Left lung (tissue), 14 donors: ENCODE measurements at places on chromosomes 11 and 22. TPM values are rescaled to one million over a fixed set of nuclear protein-coding genes. Genes with fewer than 3 reads are reported as not detected.

- DNase-seq = no peak
Measured at GRCh38 chr11:66546368-66546965, at the start of gene ACTN3. Gene ACTN3, plus strand, starts transcription at chr11:66546903. Its CDS starts 35 bp downstream, at chr11:66546938.

DNA sequence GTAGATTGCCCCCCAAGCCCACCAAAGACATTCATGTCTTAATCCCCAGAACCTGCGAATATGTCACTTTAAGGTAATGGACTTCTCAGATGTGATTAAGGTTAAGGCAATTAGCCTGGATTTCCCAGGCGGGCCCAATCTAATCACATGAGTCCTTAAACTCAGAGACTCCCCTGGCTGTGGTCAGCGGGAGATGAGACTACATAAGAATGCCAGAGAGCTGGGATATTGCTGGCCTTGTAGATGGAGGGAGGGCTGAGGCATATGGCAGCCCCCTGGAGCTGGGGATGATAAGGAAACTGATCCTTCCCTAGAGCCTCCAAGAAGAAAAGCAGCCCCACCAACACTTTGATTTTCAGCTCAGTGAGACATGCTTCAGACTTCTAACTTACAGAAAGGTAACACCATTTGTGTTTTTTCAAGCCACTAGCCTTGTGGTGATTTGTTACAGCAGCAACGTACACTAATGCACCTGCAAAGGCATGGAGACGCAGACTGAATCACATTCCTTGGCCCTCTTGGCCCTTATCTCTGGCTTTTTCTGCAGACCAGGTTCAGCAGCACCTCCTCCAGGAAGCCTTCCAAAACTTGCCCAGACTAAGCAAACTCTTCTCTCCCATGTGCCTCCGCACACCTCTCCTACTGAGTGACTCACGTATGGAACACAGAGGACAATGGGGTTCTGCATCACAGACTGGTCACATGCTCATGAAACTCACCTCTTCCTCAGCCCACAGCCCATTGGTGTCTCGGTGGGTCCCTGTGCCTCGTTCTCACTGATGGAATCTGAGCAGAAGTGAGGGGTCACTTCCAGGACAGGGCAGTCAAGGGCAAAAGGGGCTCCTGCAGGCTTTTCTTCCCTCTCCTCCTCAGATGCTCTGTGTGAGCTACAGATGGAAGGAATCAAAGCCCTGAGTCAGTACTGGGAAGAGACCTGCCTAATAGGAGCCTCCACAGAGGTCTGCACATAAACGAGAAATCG, 86.3 kb upstream of the HMGXB4 start:
- no peak for DNase-seq

GRCh38 chr11:67255353-67255752, 10.9 kb upstream of the GRK2 start:
- DNase-seq = no peak

- peak; percentile 62 for DNase-seq
Measured at GRCh38 chr11:28525636-28526405, 417.6 kb downstream of the METTL15 start.

- DNase-seq = no peak
Measured at GRCh38 chr11:33258631-33259205, 1.5 kb downstream of the HIPK3 start.

GRCh38 chr11:129854232-129854805, 38.7 kb downstream of the TMEM45B start:
- no peak for DNase-seq

GRCh38 chr11:34234086-34234740, 123.6 kb downstream of the ABTB2 start:
- DNase-seq = no peak

DNA sequence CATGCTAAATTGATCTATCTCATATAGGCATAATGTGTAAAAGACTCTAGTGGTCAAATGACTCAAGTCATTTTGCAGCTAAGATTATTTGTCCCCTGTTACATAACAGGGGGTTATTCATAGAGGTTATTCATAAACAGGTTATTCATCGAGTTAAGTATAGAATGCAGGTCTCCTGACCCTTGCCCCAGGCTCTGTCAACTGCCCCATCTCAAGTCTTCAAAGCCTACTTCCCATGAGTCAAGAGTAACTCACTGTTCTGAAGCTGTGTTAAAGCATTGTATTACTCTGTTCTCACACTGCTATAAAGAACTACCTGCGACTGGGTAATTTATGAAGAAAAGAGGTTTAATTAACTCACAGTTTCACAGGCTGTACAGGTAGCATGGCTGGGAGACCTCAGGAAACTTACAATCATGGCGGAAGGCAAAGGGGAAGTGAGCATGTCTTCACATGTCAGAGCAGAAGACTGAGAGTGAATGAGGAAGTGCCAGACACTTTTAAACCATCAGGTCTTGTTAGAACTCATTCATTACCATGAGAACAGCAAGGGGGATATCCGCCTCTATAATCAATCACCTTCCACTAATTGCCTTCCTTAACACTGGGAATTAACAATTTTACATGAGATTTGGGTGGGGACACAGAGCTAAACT, 226.2 kb upstream of the BLID start:
- DNase-seq = no peak

DNA sequence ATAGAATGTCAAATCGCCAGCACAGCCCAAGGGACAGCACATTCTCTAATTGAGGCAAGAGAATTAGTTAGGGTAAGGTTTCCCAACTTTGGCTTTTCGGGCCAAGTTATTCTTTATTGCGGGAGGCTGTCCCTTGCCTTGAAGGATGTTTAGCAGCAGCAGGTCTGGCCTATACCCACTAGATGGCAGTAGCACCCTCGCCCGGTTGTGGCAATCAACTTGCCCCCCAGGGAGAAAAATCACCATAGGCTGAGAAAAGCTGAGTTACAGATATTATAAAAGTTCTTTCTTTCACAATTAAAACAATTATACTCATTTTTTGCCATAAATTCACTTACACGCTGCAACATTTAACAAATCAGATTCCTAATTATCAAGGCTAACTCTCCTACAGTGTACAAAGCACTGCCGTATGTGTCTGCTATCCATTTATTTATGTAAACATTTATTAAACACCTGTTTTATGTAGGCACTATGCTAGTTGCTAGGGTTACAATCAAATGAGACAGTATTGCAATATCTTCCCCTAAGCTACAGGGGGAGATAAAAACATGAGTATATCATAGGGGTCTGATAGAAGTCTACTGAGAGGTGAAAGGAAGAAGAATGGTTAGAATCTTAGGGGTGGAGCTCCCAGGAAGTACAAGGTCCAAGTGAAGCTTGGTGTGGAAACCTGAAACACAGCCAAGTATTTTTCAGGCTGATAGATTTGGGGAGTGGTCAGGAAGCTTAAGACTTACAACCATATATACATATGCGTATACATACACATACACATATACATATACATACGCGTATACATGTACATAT, 452.3 kb downstream of the RAB38 start:
- no peak for DNase-seq

GRCh38 chr11:115017529-115017928, 339.2 kb downstream of the NXPE2 start:
- DNase-seq = no peak

DNA sequence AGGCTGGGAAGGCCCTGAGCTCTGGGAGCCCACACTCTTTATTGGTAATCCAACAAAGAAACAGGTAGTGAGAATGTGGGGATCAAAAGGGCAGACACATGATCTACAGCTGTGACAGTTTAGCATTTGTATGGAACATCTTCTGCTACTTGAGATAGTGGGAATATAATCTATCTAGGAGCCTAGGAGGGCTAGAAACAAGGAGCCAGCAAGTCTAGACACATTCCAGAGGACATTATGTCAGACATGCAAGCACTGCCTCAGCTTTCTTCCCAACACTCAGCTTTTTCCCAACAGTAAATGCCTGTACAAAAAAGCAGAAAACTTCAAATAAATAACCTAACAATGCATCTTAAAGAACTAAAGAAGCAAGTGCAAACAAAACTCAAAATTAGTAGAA, 1150.6 kb upstream of the RAG2 start:
- no peak for DNase-seq

- no peak for DNase-seq
Measured at GRCh38 chr11:65810046-65810868, 23.4 kb downstream of the OVOL1 start.

DNA sequence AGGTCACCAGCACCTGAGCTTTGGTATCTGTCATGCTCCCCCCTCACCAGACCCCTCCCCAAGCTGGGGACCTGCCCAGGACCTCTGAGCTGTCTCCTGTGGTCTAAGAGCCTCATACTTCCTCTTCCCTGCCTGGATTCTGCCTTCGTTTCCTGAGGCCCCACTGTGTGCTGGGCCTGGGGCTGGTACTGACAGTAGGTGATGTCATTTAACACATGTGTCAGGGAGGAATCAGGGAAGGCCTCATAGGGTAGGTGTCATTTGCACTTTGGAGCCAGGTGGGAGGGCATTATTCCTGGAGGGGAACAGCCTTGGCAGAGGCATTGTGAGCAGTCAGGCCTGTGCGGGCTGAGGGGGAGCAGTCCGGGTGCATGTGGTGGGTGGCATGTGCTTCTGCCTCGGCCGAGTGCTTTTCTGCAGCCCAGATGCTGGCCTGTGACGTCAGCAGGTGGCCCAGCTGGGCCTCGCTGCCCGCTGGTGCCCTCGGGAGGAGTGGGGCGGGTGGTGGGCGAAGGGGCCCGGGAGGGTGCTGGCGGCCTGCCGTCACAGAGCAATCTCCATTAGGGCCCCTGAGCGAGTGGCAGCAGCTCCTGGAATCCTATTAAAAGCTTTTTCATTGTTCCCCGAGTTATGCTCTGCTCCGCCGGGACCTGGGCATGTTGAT, 9.1 kb downstream of the FLRT1 start:
- no peak for DNase-seq

GRCh38 chr22:50027639-50028537, 15.3 kb upstream of the IL17REL start:
- DNase-seq = no peak

- DNase-seq = no peak
Measured at GRCh38 chr11:117284053-117284452, 7.1 kb upstream of the BACE1-AS start.

DNA sequence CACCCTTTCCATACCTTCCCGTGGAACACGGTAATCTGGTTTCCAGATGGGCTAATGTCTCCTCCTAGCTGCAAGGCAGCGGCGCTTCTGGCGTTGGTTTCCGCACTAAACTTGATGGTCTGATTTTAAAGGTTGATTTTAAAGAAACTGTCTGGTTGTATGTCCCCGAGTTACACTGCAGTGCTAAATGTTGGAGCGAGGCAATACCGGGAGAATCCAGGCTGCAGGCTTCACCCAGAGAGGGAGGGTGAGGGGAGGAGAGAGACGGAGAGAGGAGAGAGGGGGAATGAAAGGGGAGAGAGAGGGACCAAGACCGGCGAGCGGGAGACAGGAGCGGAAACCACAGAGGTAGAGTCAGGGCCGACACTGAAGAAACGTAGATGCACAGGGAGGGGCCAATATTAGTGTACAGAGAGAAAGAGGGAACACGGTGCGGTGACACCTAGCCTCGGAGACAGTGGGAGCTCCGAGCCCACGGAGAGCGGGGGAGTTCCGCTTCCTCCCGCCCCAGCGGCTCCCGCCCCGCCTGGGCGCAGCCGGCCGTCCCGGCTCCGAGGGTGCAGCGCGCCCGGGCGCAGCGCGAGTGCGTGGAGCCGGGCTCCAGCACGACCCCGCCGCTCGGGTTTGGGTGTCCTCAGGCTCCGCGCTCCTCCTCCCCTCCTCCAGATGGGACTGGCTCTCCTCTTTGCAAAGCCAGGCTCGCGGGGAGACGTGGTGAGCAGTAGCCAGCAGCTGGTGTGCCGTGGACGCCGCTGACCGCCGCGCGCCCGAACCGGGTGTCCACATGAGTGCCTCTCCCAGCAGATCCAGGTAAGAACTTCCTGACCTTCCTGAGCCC, 71.9 kb upstream of the GRAMD1B start:
- DNase-seq = peak; percentile 79

- no peak for DNase-seq
Measured at GRCh38 chr22:17906978-17907747, 117.2 kb downstream of the MICAL3 start.

GRCh38 chr22:30634471-30635233, 929 bp upstream of the SLC35E4 start:
- peak; percentile 97 for DNase-seq

- no peak for DNase-seq
Measured at GRCh38 chr22:23175817-23176644, 4.3 kb upstream of the BCR start.

GRCh38 chr11:113213549-113213948, 100.8 kb upstream of the TTC12 start:
- DNase-seq = no peak

- DNase-seq = no peak
Measured at GRCh38 chr11:5548440-5548839, at the start of gene OR52H1. Gene OR52H1, minus strand, starts transcription at chr11:5548540. Its CDS starts 3,035 bp downstream, at chr11:5545505.

- DNase-seq = no peak
Measured at GRCh38 chr11:64152841-64153691, 12.8 kb downstream of the MACROD1 start.

GRCh38 chr11:61004180-61004611, 32.7 kb downstream of the CD6 start:
- DNase-seq = peak; percentile 62

GRCh38 chr11:19102521-19102900, 14.5 kb upstream of the ZDHHC13 start:
- no peak for DNase-seq

- no peak for DNase-seq
Measured at GRCh38 chr11:91231226-91231625, 993.4 kb upstream of the FAT3 start.

DNA sequence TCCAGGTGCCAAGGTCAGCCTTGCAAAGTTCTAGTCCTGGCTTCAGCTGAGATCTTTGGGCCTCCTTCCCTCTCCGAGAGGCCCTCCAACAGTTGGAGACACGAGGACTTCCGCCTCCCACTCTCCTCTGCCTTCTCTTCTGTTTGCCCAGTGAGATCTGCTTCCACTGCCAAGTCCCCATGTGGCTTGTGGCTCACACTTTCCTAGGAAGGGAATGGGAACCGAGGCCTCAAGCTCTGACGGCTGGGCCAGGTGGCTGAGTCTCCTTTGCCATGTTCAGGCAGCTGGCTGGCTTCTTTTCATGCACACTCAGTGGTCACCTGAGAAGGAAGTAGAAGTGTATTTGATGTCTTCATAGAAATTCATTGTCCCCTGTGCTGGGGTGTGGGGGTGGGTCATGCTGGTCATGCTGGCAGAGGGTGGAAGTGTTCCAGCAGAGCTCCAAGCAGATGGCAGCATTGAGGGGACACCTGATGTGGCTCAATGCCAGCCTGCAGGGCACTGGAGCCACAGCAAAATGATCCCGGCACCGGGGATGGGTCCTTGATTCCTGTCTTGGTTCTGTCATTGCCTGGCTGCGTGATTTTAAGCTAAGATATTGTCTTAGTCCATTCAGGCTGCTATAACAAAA, 130.4 kb downstream of the ADAMTS15 start:
- no peak for DNase-seq

GRCh38 chr11:88569342-88569741, 231.8 kb upstream of the CTSC start:
- no peak for DNase-seq

Gene MMP3
- not detected for polyA plus RNA-seq

Gene CD59
- polyA plus RNA-seq = 194 TPM

Gene OTOG
- 0.12 TPM for polyA plus RNA-seq

Gene PANX3
- not detected for polyA plus RNA-seq

Gene NPTXR
- 7.0 TPM for polyA plus RNA-seq

Gene B3GAT1
- polyA plus RNA-seq = 0.30 TPM

Gene MGAT3
- polyA plus RNA-seq = 21.2 TPM

Gene MPPED2
- polyA plus RNA-seq = 2.5 TPM

Gene TNNI2
- polyA plus RNA-seq = 0.52 TPM

Gene CARD18
- polyA plus RNA-seq = not detected

Gene GLYATL2
- 4.3 TPM for polyA plus RNA-seq

Gene TMPRSS4
- 2.9 TPM for polyA plus RNA-seq

Gene RIMBP3C
- 0.23 TPM for polyA plus RNA-seq

Gene MPZL2
- polyA plus RNA-seq = 76.4 TPM

Gene RTN4R
- 4.6 TPM for polyA plus RNA-seq

Gene SMIM35
- 0.80 TPM for polyA plus RNA-seq

Gene ZNF214
- 10.3 TPM for polyA plus RNA-seq
